ENCODE measurements at places on chromosomes 3 and 15.

GRCh38 chr15:25776071-25776746, 86.9 kb downstream of the ATP10A start:
- DNase-seq, result no peak

DNA sequence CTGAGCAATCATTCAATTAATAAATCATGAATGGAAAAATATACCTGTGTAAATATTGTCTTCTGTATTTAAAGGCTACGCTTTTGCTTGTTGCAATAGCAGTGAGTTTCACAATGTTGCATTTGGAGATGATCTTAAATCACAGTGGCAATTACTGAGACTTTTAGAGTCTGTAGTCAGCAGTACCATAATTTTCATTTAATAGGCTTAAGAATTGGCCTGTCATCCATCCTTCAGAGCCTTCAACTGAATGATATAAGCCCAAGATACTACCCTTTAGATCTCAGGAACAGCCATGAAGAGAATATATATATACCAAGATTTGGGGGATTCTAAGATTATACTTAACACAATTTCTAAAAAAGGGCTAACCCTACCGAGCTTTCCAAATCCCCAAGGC, 458.1 kb downstream of the GBE1 start:
- no peak for DNase-seq

DNA sequence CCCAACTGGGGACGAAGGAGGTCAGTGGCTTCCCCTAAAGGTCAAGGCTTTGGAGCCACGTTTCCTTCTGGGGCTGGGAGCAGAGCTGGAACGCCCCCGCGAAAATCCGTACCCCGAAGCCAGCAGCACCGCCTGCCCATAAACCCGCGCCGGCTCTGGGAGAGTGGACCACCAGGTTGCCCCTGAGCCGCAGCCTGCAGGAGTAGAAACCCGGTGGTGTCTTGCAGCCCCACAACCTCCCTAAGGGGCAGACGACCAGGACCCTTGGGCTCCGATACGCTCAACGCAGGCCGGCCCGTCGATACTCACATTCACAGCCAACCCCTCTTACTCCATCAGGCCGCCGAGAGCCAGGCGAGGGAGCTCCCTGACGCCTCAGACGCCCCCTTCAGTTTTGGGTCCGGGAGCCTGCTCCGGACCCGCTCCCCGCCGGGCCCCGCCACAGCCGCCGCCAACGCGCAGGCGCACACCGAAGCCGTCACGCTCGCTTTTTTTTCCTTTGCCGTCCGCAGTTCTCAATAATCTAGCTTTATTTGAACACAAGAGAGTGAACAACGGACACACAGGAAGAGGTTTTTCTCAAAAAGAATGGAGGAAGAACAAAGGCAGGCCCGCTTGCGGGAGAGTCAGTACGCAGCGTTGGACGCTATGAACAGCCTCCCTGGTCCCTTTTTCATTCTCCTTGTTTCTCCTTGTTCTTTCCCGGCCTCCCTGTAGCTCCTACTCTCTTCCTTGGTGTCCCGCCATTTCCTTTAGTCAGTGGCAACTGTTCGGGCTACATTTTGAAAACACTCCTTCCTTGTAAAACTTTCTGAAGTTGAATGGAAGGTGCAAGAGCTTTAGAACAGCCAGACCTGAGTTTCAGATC, at the start of gene ZNF106:
TSS of gene ZNF106 (minus strand) at position 471 of the 868 bp plus-strand sequence. CDS start 18,852 bp downstream, outside the sequence.
- DNase-seq, result peak; percentile 84

DNA sequence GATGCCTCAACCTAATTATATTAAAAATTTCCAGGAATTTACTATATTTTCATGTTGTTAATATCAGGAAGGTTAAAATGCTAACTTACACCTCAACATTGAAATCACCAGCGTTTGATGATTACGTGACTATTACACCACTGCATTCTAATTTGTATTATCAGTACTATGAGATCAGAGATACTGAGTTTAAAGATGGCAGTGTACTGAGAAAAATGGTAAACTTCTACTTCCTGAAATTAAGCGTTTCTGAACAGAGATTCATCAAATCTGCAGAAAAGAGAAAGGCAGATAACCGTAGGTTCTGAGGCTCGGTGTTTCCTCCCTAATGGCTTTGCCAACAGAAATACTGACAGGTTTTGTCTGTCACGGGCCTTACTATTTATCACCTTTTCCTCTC, 69.9 kb downstream of the CRTC3 start:
- DNase-seq, result no peak

- DNase-seq, result no peak
Observed at GRCh38 chr3:117853923-117854668, 1144.5 kb downstream of the TUSC7 start.

DNA sequence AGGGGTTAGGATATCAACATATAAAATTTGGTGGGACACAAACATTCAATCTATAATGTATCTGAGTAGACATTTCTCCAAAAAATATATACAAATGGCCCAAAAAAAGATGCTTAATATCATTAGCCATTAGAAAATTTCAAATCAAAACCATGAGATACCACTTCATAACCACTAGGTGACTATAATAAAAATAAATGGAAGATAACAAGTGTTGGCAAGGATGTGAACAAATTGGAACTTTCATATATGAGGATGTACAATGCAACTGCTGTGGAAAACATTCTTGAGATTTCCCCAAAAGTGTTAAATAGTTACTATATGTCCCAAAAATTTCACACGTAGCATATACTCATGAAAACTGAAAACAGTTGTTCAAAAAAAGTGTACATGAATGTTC, 36.5 kb upstream of the WNT7A start:
- no peak for DNase-seq

DNA sequence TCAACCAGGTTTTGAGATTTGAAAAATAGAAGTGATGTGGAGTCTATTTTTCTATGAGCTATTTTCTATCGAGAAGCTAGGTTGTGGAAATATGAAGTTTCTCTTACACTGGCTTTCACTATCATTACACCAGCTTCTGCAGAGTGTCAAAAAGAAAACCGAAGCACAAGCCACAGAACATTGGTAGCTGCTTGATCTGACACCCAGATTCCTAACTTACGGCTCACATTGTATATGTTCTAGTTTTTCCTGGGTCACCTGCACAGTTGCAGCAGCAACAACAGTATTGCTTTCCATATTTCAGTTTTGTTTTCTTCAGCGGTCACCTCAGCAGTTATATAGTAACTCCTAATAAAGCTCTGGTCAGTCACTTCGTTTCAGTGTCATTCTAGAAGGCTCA, 790.1 kb downstream of the PLOD2 start:
- no peak for DNase-seq

GRCh38 chr3:123431658-123432324, 17.1 kb downstream of the ADCY5 start:
- DNase-seq, result no peak

DNA sequence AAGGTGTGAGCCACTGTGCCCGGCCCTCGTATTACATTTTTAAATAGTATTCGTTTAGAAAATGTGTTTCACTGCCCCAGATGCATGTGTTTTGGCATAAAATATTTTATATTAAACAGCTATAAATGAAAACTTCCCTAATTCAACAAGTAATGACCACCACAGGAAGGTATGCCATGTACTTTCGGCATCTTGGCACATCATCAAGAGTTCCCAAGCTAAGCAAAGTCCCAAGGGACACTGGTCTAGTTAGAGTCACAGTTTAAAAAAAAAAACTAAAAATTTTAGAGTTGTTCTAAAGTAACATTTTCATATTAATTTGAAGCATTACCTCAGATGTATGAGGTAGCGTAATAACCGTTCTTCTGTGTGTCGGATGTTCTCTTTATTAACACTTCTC, 15.6 kb upstream of the ARPP19 start:
- DNase-seq, result no peak

- no peak for DNase-seq
Observed at GRCh38 chr3:66442254-66443117, 58.3 kb downstream of the LRIG1 start.

- no peak for DNase-seq
Observed at GRCh38 chr3:12946649-12947316, 105.4 kb upstream of the RPL32 start.

GRCh38 chr3:136899622-136900158, 37.7 kb downstream of the NCK1 start:
- no peak for DNase-seq

DNA sequence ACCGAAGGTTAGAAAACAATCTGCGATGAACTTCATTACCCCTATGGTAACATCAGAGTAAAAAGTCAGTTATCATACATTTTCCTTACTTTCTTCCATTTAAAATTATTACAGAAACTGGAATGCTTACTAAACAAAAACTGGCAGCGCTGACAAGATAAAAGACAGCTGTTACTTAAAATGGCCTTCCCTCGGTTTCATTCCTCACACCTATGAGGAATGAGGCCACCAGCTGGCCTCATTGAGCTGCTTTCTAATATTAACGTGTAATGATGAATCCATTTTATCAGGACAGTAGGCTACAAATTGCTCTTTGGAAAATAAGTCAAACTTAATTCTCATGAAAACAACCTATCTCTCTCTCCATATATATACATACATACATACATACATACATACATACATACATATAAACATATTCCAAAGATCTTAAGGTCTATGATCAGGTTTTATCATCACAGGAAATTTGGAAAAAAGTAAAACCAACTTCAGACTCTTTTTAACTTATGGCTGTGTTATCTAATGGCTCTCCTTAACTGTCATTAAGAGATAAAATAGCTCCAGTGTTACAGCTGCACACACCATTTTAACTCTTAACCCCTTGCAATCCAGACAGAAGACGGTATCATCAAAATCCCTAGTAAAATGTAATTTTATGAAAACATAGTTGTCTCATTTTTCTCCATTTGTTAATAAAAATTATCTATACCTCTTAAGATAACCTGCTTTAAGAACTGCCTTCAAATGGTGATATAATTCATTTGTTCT, 5.2 kb downstream of the CCNL1 start:
- DNase-seq, result no peak

DNA sequence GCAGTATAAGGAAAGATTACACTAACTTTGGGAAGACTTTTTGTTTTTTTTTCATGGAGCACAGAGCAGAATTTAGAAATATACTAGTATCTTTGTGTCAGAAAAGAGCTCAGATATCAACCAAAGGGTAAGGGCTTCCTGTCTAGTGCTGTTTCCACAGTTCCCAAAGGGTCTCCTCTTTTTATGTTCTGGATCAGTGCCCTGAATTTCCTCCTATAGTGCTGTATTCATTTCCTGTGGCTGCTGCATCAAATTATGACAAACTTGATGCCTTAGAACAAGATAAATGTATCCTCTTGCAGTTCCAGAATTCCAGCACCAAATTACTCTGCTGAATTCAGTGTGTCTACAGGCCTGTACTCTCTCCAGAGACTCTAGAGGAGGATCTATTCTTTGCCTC, 219.8 kb upstream of the THRB start:
- DNase-seq, result no peak

Data from stimulated activated CD4-positive, alpha-beta T cell treated with anti-CD3 and anti-CD28 coated beads, Interleukin-4, amount 100 ng/mL, for 1 hour (primary cell).